ENCODE measurements at places on chromosomes 1 and 21.
A peak's percentile ranks its signal among the peaks of the same experiment; 100 is the strongest.

DNA sequence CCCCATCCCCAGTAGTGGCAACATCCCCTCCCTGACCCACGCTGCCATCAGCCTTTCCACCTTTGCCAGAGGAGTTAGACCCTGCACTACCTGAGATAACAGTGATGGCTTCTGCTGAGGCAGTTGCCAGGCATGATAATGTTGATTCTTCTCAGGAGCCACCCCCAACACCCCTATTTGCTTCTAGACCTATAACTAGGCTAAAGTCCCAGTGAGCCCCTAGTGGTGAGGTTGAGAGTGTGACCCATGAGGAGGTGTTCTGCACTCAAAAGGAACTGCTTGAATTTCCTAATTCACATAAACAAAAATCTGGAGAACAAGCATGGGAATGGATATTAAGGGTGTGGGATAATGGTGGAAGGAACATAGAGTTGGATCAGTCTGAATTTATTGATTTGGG is 159.6 kb upstream of the COL11A1 start:
- no peak for DNase-seq

DNA sequence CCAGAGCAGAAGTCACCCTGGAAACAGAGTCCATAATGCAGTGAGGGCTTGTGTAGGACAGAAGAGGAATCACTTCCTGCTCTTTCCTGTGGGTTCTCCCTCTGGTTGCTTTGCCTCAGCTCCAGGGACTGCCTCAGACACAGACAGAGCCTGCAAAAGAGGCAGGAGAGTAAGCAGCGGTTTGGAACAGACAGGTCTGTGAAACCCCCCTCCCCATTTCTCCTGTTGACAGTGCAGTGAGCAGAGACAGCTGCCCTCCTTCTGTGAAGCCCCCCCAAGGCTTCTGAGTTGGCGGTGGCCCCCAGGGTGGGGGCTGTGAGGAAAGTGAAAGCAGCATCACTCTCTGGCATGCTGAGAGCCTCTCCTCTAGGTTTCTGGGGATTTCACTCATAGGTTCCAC is 53.0 kb downstream of the MAB21L3 start:
- DNase-seq, result no peak

DNA sequence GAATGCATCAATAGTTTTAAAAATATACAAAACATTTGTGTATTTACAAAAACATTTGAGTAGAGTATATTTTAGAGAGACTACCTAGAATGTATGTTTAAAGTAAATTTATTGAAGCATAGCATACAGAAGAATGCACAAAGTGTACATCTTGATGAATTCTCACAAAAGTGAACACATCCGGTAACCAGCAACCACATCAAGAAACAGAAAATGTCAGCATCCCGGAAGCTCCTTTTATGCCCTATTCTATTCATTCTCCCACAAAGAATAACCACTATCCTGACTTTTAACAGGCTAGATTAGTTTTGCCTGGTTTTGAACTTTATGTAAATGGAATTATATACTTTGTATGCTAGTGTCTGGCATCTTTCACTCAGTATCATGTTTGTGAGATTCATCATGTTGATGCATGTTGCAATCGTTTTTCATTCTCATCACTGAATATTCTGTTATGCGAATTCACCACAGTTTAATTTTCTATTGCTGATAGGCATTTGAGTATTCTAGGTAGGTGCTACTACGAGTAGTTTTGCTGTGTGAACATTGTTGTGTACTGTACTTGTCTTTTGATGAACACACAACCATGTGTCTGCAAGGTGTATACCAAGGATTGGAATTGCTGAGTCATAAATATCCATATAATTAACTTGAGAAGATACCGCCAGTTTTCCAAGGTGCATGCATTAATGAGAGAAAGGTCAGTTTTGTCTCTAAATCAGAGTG is 75.4 kb downstream of the CACHD1 start:
- DNase-seq, result no peak

DNA sequence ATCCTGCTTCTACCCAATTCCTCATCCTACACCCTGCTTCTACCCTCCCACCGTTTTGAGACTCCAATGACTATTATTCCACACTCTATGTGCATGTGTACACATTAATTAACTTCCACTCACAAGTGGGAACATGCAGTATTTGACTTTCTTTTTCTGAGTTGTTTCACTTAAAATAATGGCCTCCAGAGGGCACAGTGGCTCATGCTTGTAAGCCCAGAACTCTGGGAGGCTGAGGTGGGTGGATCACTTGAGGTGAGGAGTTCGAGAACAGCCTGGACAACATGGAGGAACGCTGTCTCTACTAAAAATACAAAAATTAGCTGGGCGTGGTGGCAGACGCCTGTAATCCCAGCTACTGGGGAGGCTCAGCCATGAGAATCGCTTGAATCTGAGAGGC is 464.8 kb downstream of the PTBP2 start:
- no peak for DNase-seq

- peak; percentile 49 for DNase-seq
Observed at GRCh38 chr1:36924282-36924811, 110.0 kb downstream of the GRIK3 start.

- no peak for DNase-seq
Observed at GRCh38 chr1:82485591-82486369, 685.0 kb downstream of the ADGRL2 start.

GRCh38 chr1:118210051-118210722 is 25.2 kb upstream of the SPAG17 start:
- no peak for DNase-seq

GRCh38 chr1:18119771-18120377 is 12.3 kb downstream of the IGSF21 start:
- DNase-seq, result no peak

GRCh38 chr1:154327466-154328317 is 2.4 kb downstream of the ATP8B2 start:
- peak; percentile 61 for DNase-seq

DNA sequence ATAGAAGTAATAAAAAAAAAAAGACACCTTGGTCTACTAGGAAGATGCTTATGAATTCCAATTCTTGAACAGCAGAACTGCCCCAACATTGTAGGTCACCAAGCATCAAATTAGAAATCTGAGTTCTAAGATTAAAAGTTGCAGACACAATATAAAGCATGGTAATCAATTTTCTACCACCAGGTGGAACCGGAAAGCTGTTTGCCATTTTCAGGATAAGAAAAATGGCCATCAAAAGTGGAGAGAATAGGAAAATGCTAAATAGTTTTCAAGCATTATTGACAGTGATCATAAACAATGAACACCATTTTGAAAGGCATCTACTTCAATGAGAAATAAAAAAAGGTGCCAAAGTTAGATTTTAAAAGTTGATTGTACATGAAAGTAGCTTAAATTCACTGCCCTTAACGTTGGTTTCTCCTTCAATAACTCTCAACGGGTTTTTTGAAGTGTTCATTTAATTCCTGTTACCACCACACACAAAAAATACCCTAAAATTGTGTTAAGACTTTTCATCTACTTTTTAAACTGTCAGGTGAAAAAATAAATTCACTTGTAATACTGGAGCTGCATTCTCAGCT is 252.9 kb downstream of the KCNT2 start:
- DNase-seq, result peak; percentile 33

DNA sequence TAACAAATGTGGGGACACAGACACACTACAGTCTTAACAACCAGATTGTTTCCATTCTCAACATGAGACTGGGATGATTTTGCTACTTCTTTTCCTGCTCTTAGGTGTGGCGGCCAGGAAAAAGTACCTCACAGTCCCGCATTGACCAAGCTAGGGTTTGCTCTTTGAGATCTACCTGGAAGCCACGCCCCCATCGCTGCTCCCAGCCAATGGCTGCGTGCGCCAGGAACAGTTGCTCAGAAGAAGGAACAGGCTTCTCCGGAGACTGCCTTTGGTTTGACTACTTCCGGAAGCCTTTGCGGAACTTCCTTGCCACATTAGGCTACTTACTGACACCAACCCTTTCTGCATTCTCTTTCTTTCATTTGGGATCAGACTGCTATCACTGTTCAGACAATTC is 44.2 kb upstream of the PLD5 start:
- no peak for DNase-seq

DNA sequence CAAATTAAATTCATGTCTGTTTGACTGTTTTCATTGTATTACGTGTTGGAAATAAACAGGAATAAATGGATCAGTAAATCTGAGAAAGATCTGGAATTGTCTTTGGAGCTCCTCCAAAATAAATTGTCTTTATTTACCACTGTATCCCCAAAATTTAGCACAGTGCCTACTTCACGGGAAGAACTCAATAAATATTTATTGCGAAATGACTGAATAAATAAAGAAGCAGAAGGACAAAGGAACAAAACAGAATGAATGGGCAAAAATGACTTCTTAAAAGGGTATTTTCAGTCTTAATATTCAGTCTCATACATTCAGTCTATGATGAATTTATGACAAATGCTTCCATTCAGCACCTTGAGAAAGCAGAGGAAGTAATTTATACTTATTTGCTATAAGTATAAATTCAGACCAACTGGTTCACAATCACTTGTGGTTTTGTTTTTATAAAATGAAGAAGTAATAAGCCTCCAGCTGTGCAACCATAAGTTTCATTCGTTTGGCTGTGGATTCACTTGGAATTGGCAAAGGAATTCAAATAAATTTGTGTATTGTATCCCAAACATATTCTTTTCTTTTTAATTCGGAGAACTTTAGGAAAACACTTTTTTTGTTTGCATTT is 19.2 kb upstream of the PRKAA2 start:
- DNase-seq, result no peak

GRCh38 chr1:81398041-81398440 is 402.7 kb upstream of the ADGRL2 start:
- no peak for DNase-seq

- DNase-seq, result no peak
Observed at GRCh38 chr1:223876590-223876989, 30.8 kb upstream of the TP53BP2 start.

DNA sequence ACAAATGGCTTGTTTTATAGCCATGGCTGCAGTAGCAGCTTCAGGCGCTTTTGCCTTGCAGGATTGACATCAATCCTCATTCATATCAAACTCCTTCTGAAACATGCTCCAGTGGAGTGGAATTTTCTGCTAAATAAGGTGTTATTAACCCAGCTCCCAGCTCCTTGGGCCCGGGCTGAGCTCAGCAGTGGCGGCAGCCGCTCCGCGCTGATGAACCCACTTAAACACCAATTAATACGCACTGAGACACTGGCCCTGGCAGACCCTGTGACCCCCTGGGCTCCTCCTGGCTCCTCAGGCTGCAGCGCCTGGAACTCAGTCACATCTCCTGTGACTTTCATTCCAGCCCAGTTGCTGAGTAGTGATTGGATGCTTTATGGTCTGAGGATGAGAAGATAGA is 137.4 kb upstream of the GRIK3 start:
- no peak for DNase-seq

DNA sequence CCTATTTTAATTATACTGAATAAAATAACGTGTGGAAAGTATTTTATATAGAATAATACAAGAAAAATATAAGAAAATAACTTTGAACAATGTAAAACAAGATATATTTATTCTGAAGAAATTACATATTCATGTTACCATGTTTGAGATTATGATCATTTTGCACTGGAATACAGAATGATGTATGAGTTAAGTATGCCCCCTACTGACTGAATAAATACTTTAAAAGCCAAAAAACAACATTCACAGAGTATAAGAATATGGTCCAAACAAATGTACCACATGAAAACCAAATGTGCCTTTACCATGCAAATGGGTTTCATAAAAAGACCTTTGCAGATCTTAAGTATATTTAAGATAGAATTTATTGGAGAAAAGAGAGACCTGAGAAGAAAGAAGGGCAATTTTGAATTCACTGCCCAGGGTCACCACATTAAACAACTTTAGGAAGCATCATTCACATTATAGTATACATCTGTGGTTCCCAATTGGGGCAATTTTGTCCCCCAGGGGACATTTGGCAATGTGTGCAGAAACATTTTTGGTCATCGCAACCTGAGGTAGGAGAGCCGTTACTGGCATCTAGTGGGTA is 136.6 kb upstream of the GFI1 start:
- peak; percentile 1 for DNase-seq

GRCh38 chr1:230866171-230867070 is 1.9 kb downstream of the C1orf198 start:
- no peak for DNase-seq

- DNase-seq, result no peak
Observed at GRCh38 chr1:207807690-207808321, 56.0 kb downstream of the CD46 start.

GRCh38 chr1:6343506-6344405 is 49.8 kb downstream of the ACOT7 start:
- peak; percentile 67 for DNase-seq

GRCh38 chr1:106344494-106344893 is 712.0 kb upstream of the PRMT6 start:
- no peak for DNase-seq

- DNase-seq, result no peak
Observed at GRCh38 chr1:204530932-204531331, 14.7 kb downstream of the MDM4 start.

- DNase-seq, result no peak
Observed at GRCh38 chr21:22200378-22201092, 1202.3 kb downstream of the NCAM2 start.

GRCh38 chr1:114207635-114208034 is 54.0 kb upstream of the SYT6 start:
- DNase-seq, result no peak

- no peak for DNase-seq
Observed at GRCh38 chr1:6260433-6260934, 414 bp downstream of the GPR153 start.

GRCh38 chr21:34593423-34593822 is 21.5 kb downstream of the RCAN1 start:
- DNase-seq, result peak; percentile 93

- no peak for DNase-seq
Observed at GRCh38 chr1:56646611-56647010, 1.5 kb downstream of the PRKAA2 start.

- no peak for DNase-seq
Observed at GRCh38 chr1:202837746-202838262, 27.1 kb downstream of the PCAT6 start.

DNA sequence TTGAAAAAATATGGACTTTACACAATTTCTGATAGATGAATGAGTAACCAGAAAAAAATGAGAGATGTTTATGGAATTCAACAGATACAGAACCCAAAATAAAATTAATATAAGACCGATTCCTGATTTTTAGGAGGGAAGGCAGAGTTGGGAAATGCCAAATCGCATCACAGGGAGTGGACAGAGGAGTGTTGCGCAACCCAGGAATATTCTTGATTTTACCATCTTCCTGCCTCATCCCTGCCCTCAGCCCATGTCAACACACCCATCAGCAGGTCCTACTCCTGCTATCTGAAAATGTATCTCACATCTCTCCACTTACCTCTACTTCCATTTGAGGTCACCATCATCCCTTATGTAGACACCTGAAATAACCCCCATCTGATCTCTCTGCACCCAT is 221.0 kb downstream of the DSCAM start:
- no peak for DNase-seq

DNA sequence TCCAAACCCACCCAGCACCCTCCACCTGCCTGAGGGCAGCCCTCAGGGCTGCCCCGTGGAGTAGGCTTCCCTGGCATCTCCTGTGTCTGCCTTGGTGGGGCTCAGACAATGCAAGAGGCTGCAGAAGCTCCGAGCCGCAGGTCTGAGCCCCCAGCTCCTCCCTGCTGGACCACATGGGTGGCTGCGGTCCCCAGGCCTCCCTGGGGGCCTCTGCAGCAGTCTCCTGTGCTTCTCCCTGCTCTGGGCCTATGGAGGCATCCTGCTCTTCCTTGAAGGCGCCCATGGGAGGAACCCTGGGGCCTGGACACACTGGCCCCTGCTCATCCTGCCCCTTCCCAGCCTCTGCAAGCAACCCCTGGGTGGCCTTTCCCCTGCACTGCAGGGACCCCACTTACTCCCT is 86.1 kb upstream of the ACTRT2 start:
- DNase-seq, result no peak
